Suprapubic skin (tissue), 4 donors: ENCODE measurements at places on chromosomes 6 and 20. TPM values are rescaled to one million over a fixed set of nuclear protein-coding genes. Genes with fewer than 3 reads are reported as not detected.

TXLNB gene
- total RNA-seq, result 0.59 TPM

PTPRA gene
- 47.7 TPM for total RNA-seq

OR5V1 gene
- not detected for total RNA-seq

ADGRB3 gene
- total RNA-seq, result 1.1 TPM
